ENCODE measurements at places on chromosomes 4 and X. TPM values are rescaled to one million over a fixed set of nuclear protein-coding genes. Genes with fewer than 3 reads are reported as not detected.

Gene MAGEC1
- not detected for total RNA-seq

Gene MAMLD1
- 0.93 TPM for total RNA-seq

Gene CENPVL2
- 0.49 TPM for total RNA-seq

Gene NPNT
- 68.6 TPM for total RNA-seq

Gene LRAT
- total RNA-seq: 22.9 TPM

Gene ZNF275
- total RNA-seq: 16.0 TPM

Gene SRPK3
- not detected for total RNA-seq

Gene KDM5C
- total RNA-seq: 128 TPM

Gene RAB39B
- total RNA-seq: 1.7 TPM

Gene TEX13D
- total RNA-seq: not detected

Gene MTCP1
- total RNA-seq: 13.0 TPM

Gene APLN
- 0.33 TPM for total RNA-seq

Gene TMEM156
- total RNA-seq: not detected

Gene NEIL3
- 5.9 TPM for total RNA-seq

Gene BEND2
- not detected for total RNA-seq

Gene STK32B
- total RNA-seq: 0.69 TPM

Gene JAKMIP1
- not detected for total RNA-seq

Gene LRCH2
- 29.4 TPM for total RNA-seq

Gene TENM3
- 106 TPM for total RNA-seq

Gene GAGE12E
- not detected for total RNA-seq

Gene ACOT9
- 32.7 TPM for total RNA-seq
